Naive B cell (primary cell): ENCODE measurements at places on chromosomes 7 and 10.

DNA sequence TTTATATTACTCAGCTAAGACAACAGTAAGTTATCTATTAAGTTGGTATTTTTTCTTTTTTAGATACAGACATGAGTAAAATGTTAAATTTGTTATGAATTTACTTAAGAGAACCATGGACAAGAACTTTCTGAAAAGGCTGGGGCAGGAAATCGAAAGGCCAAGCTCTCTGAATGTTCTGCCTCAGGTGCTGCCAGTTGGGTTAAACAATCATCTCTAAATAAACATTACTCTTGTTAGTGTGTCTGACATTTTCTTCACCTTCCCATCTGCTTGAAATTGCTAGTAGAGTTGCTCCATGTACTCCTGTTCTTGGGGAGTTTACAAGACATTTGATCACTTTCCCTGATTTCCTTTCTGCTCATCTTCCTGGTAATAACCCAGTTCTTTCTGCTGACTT lies 87.5 kb downstream of the ANKRD7 start:
- no peak for DNase-seq

DNA sequence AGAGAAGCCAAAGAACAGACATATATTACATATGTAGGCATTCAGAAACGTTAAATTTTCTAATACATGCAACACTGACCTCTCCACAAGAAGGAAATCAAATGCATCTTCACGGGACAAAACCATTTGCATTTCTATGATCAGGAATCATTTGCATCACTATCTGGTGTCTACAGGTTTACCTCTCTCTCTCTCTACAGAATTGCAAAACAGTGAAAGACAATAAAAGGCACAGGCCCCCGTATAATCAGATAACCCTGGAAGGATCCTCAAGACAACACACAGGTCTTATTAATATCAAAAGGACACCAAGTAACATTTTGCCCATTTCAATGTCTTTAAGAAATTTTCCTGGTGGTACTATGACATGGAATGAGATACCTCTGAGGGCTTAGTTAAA lies 306.3 kb downstream of the GPAM start:
- no peak for DNase-seq

- no peak for DNase-seq
Observed at GRCh38 chr7:7122701-7123281, 59.6 kb upstream of the C1GALT1 start.

GRCh38 chr7:138436388-138436787 lies 23.7 kb upstream of the TRIM24 start:
- DNase-seq, result no peak

DNA sequence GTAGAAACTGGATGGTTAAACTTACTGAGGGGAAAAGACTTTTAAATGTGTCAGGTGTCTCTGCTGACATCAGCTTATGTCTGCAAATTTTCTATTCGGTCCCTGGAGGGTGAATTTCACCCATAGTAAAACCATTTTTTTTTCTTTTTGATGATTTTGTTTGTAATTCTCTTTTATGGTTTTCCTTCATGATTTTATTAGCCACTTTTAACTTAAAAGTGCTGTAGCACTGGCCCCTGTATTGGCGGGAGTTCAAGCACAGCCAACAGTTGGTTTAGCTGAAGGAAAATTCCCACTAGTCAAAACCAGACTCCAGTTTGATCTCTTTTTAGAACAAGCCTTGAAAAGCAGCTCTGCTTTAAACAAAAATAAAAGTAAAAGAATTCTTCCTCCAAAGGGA lies 5.0 kb upstream of the ITGA8 start:
- DNase-seq, result no peak

- DNase-seq, result no peak
Observed at GRCh38 chr10:79563426-79563825, 3.2 kb upstream of the SFTPA2 start.

DNA sequence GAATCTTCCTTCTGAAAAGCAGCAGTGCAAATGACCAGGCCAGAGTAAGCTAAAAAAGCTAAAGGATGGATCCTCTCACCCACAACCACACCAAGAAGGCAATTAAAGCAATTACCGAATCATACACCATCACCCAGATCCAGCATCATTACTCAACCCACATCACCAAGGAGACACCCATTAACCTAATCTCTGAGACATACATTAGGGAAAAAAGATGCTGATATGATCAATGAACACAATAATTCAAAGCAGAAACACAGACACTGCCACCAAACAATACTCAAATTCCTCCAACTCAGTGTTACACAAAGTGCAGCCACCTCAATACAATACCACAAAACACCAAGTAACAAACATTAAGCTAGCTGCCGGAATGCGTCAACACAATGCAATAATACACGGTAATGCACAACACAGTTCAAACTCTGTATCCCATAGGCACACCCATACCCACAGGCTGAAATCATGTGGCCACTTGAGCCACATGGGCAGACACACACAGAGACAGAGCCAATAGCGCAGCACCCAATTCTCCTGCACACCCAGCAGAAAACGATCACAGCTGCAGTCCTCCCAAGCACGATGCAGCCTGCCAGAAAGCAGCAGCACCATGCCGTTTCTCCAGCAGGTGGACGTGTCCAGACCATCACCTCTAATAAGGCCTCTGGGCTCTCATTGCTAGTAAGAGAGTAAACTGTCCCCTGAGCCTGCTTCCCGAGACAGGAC lies 21.5 kb downstream of the PAX2 start:
- DNase-seq, result no peak
